Lung (tissue), 17 donors: ENCODE measurements at places on chromosomes 7 and 10.

- DNase-seq, result peak; percentile 10
Measured at GRCh38 chr7:44288811-44289340, 36.5 kb downstream of the CAMK2B start.

GRCh38 chr10:30154561-30154960 is 95.2 kb upstream of the JCAD start:
- no peak for DNase-seq

DNA sequence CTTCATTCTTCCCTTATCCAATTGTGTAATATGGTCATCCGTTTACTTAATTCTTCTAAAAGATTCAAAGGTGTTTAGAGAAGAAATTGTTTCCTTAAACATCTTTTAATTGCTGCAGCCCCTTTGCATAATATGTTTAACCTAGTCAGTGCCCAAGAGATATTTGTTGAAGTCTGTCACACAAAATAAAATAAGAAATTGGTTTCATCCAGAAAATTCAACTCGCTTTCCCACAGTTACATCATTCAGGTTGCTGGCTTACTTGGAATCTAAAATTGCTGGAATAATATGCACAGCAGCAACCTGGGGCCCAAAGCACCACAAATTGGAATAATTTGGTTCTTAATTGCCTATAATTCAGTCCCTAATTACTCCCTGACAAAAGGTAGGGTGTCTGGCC is 155.1 kb upstream of the ETV1 start:
- no peak for DNase-seq

- no peak for DNase-seq
Measured at GRCh38 chr10:25451401-25451800, 276.6 kb downstream of the GPR158 start.

GRCh38 chr10:132664407-132664806 is 121.5 kb downstream of the NKX6-2 start:
- no peak for DNase-seq

DNA sequence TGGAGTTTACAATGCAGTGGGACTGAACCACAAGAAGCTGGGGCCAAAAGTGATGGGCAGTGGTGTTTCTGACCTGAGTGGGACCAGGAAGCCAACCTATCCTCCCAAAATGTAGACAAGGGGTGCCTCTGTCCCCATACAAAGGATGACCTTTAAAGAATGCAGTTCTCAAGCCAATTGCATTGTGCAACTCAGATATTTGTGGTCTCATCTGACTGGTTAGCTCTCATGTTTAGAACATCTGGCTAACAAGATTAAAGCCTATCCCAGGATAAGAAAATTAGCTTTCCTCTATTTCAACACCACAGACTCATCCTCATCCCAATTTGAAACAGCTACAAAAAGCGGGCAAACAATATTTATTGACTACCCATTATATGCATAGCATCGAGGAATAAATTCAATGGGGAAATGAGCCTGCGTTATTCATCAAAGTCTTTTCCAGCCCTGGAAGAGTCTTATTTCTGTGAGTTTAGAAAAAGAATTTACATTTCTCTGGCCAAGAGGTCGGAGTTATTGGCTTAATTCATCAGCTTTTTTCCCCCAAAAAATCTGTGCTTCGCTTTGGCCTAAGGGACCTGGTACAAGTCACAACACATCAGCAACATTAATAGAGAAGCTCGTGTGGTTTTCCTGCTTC is 26.7 kb downstream of the ELMO1 start:
- peak; percentile 66 for DNase-seq
